ENCODE measurements at places on chromosomes 3 and 15. TPM values are rescaled to one million over a fixed set of nuclear protein-coding genes. Genes with fewer than 3 reads are reported as not detected.

DNA sequence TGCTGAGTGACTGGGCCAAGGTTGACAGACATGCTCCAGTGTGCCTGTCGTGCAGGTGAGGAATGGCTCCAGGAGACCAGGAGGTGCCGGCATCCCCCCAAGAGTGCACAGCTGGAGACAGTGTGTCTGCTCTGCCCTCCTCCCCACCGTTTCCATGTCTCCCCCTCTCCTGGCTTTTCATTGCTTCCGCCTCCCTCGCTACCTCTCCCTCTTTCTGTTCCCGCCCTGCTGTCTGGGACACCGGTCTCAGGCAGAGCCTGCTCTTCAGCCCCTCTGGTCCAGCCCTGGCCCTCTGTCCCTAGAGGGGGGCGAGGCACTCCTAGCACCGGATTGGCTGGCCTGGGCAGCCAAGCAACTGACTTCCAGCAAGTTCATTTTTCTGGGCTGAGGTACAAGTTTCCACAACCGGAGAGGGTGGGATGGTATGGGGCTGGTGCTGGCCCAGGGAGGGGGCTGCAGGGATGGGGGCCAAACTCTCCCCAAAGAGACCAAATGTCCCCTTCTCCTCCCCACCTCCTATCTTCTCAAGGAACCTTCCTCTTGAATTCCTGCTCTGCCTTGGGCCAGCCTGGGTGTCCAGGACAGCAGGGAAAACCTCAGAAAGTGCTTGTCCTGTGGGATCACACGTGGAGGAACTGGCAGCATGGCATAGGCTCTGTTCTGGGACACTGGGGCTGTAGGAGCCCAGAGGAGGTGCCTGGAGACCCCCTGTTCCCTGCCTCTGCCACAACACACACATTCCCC is 32.6 kb downstream of the PRKCD start:
- DNase-seq: no peak

- DNase-seq: peak; percentile 71
Measured at GRCh38 chr15:71716990-71717389, 93.4 kb upstream of the NR2E3 start.

ALPK3 gene
- total RNA-seq: 79.8 TPM

SAMD7 gene
- not detected for total RNA-seq

Data from renal cortical epithelial cell (primary cell).